Stimulated activated CD8-positive, alpha-beta memory T cell treated with anti-CD3 and anti-CD28 coated beads, Interleukin-15, amount 100 ng/mL, for 24 hours (primary cell): ENCODE measurements at places on chromosomes 6 and 20.

GRCh38 chr20:45406260-45407066, 1.6 kb upstream of the DBNDD2 start:
- peak; percentile 20 for DNase-seq

DNA sequence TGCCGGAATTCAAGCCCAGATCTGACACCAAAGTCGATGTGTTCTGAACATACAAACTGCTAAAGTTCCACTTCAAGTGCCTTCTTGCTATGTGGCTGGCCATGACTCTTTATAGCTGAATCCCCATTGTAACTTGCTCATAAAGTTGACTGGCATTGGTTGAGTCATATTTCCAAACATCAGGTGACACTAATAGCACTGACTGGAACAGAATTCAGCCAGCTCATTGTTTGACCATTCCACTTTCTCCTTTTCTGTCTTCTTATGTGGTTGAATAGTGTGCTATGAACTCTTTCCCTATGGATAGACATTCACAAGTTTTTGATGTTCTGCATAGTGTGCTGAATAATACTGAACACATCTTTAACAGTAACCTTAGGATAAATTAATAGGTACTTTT, 266.2 kb upstream of the ZFP64 start:
- no peak for DNase-seq

DNA sequence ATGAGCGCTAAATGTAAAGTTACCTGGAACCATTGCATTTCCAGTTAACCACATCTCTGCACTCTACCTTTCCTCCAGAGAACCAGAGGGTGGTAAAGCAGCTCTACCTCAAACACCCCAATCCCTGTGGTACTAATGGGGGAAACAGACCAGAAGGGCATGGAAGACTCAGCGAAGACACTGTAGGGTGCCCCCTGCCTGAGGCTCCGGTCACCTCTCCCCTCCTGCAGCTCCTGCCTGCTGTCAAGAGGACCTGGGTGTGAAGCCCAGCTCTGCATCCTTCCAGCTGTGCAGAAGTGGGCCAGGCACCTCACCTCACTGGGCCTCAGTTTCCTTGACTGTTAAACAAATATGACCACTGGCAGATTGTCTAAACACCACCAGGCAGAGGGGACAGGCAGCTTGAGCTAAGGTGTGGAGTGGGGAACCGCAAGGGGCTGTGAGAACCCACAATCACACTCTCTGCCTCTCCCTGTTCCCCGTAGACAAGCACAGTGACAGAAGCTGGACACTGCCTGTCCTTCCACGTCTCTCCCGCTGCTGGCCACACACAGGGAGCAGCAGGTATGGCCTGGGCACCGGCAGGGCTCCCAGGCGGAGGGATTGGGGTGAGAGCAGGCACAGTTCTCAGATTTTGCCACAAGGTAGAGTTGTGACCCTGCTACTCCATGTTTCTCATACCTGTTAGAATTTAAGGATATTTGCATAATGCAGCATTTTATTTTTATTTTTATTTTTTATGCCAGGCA, 9.1 kb upstream of the BPIFA2 start:
- no peak for DNase-seq

- no peak for DNase-seq
Measured at GRCh38 chr6:97293198-97293696, 10.2 kb upstream of the MMS22L start.

- DNase-seq = no peak
Measured at GRCh38 chr20:25015986-25016385, 23.4 kb upstream of the APMAP start.

DNA sequence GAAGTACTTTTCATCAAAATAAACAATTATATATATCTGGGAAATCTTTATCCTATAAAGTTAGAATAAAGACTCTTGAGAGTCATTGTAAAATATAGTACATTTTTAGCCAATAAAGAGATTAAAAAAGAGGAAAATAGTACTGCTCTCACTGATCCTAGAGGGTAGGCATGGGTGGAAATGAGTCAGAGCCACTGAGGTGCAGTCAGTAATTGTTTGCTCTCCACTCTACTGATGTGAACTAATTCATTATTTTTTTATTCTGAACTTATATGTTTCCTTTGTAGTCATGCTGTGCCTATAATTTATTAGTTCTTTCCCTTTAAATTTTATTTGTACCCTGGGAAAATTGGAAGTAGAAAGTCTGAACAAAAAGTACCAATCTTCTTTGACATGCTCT, 1359.4 kb upstream of the GJE1 start:
- no peak for DNase-seq

- no peak for DNase-seq
Measured at GRCh38 chr6:20540683-20541082, 6.4 kb downstream of the CDKAL1 start.

DNA sequence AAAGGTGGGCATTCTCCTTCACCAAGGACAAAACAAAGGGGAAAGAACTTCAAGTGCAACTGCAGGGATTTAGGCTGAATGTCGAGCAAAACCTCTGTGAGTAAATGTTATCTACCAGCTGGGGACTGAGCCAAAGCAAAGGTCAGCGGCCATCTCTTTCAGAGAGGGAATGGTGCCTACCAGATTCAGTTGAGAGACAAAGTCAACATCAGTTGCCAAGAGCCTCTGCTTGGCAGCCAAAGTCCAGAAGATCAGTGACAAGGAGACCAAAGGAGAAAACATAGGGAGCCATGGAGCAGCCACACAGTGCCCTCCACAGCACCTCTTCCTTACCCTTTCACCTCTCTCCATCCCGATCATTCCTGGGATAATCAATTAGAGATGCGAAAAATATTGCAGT, 472.5 kb downstream of the KIF16B start:
- DNase-seq = no peak

DNA sequence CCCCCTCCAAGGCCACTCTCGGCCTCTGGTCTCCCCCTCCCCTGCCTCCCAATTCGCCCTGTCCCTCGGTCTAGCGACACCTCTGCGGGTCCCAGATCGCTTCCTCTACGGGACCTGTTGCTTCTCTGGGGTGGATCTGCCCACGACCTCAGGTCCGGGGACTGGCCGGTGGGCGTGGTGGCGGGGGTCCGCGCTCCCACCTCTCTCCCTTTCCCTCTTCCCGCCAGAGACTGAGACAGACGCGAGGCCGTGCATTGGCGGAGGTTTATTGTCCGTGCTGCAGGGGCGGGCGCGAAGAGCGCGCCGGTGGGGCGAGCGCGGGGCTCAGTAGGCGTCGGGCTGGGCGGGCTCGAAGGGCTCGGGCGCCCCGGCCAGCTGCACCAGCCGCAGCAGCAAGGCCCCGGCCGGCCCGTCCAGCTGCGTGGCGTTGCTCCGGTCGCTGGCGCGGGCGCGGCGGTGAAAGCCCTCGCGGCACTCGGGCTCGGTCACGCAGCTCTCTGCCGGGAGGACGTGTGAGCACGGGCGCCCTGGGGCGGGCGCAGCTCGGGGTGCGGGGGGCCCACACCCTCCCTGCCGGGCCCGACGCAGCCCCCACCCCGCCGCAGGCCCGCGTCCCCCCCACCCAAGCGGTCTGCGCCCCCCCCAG, 2.1 kb downstream of the AVP start:
- DNase-seq = no peak

DNA sequence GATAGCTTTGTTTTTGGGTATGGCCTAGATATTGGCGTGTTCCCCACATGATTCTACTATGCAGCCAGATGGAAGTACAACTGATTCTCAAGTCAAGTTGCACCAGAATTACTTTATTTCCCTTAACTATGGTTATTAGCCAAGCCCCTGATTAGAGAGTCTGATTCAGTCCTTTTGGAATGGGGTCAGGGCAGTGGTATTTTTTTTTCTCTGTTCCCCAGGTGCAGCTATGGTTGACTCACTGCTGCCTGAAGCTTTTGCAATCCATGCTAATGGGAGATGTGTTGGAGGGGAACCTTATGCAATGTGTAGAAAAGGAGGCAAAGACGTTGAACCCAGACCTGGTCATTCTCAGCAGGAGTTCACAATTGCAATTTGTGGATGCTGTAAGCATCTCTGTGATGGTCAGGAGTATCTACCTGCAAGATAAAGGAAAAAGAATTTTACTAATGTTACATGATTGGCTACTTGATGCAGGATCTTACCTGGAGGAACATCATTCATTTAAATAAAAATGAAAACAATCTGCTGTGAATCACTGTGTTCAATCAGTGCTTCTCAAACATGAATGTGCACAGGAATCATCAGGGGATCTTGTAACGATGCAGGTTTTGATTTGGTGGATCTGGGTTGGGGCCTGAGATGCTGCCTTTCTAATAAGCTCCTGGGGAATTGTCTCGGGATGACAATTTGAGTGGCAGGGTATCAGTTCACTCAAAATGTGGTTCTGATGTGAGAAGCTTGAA, 49.4 kb downstream of the PFDN4 start:
- DNase-seq = no peak
